NCI-H1105 treated with DMSO at 0.1 percent for 48 hours (cell line): ENCODE measurements at places on chromosomes 12 and 14.

DNA sequence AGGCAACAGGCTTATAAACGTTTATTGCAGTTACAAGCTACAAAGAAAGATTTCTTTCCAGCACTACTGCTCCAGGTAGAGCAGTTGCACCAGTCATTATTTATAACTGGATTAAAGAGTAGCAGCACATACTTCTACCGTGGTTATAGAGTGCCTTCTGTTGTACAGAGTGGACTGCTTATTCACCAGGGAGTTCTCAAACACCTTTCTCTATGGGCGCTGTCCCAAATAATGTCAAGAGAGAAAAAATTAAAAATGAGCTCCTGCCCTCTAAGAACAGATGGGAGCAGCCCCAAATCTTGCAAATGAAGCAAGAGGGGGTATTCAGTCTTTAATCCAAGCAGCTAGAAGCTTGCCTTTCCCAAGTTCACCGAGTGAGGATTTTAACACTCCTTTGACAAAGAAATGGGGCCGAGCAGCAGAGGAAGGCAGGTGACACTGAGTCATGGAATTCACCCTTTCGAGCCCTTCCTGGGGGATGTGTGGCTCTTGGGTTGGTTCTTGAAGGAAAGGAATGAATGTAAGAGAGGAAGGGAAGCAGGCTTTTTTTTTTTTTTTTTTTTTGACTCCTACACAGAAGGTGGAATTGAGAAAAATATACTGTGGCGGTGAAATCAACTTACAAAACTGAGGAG is 181.2 kb downstream of the PRKCH start:
- no peak for DNase-seq

GRCh38 chr14:32719601-32720000 is 219.1 kb upstream of the NPAS3 start:
- DNase-seq, result no peak

- no peak for DNase-seq
Observed at GRCh38 chr14:35353409-35354172, 51.0 kb downstream of the NFKBIA start.

DNA sequence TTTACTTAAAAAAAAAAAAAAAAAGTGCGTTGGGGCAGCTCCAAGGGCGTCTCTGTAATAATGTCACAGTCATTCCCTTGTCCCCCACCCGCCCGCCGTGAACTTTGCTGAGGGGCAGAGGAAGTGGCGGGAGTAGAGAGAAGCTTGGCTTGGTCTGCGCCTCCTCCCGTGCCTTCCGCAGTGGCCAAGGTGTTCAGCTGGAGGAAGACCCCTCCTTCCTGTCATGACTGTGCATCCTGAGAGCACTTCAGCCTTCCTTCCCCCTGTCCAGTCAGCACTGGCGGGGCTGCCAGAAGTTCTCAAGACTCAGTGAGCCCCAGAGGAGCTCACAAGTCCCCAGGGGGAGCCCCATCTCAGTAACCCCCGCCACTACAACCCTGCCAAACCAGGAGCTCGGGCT is 32.2 kb downstream of the AACS start:
- no peak for DNase-seq

DNA sequence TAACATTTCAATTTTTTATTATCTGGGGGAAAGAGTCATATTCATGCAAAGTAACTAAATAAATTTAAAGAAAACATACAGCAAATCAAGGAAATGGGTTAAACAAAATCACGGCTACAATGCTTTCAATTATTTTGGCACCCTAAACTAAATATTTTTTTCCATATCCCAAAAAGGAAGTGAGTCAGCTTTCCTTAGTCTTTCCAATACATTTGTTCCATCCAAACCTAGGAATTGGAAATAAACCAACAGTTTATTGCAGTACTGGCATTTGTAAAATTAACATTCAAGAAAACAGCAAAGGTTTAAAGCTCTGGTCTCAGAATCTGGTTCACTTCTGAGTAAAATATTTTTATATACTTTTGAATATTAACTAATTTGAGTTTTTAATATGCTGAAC is 89.2 kb downstream of the BCL2L14 start:
- DNase-seq, result no peak

DNA sequence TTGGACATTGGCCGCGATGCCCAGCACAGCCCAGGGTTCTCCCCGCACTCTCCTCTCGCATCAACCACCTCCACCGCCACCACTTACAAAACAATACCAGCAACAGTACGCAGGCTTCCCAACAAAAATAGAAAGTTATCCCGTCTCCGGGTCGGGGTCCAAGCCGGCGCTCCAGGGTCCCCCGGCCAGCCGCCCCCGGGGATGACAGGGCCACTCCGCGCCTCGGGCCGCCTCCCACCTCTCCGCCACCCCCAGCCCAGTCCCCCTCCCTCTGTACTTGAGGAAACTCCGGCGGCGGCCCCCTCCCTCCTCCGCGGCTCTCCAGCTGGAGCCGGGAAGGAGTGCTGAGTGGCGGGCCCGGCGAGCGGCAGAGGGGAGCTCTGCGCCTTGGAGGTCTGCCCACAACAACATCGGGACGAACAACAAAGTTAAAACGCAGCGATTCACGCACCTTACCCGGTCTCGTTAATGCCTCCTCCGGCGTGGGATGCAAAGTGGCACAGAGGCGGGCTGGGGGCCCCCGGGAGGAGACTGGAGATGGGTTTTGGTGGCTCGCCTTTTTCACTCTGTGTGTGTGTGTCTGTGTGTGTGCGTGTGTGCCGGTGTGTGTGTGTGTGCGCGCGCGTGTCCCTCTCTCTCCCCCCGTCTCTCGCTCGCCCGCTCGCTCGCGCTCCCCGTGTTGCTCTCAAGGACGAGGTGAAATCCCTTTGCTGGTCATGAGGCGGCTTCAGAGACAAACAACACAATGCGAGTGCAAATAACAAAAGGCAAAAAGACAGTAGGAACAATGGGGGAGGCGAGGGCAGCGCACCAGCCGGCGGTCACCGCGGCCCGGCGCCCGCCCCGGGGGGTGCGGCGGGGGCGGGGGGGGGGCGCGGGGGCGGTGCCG is 386.8 kb downstream of the BCAT1 start:
- peak; percentile 74 for DNase-seq

DNA sequence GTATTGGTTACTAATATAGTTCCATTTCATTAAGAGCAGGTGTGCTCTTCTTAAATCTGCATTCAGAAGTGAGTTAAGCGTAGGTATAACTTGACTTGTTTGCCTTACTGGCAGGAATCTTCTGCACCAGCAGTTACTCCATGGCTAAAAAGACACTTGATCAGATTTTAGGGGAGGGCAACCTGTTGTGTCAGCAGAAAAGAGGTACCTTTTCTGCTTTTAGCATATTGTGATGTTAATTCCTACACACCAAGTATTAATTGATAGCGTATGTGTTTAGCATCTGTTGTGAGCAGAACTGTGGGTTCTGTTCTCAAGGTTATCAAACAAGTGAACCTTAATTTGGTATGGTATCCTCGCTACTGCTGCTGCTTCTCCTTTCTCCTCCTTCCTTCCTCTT is 38.3 kb downstream of the TTLL5 start:
- no peak for DNase-seq

GRCh38 chr14:30748343-30748742 is 126.0 kb upstream of the COCH start:
- no peak for DNase-seq

GRCh38 chr12:20822415-20822814 is 11.9 kb downstream of the SLCO1B3 start:
- DNase-seq, result no peak

- no peak for DNase-seq
Observed at GRCh38 chr12:27355486-27355885, 22.9 kb downstream of the BMAL2 start.

DNA sequence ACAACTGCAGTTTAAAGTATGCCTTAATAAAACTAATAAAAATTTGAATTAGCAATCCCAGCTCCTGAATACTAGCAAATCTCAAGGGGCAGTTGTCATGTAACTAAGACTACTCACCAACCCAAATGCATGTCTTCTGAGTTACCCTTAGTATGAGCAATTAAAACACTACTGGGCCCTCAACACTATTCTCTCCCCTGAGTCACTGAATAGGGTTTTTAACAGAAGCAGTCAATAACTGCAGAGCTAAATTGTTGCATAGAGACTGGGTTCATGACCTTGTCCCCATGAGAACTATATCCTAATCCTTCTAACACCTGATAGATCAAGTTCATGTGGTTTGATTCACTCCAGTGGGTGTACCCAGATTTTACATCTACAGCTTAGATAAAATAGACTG is 38.8 kb downstream of the MDM1 start:
- DNase-seq, result no peak

DNA sequence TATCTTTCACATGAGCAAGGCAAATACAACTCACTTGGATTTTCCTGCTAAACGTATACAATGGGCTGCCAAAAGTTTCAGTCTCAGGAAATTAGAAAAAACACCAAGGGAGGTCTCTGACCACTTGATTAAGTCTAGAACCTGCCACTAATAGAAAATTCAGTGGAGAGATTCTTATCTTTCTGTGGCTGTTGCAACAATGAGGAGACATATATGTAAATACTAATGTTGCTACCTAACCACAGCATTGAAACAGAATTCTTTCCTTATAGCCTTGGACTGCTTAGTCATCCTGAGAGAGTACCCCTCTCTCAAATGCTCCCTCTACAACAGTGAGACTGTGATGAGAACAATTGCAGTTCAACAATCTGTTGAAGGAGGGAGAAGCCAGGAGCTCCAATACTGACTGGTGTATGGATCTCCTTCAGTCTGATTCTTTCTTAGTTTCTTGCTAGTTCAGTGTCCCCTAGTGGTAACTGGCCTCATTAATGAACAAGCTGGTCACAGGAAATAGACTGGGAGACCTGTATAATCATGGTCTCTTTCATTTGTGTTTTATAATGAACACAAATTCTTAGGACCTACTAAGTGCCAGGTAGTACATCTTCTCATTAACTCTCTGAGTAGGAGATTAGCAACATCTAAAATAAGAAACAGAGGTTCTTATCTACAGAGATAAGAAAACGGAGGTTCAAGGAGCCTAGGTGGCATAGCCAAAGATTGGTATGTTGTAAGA is 164.5 kb downstream of the SLC38A4 start:
- DNase-seq, result peak; percentile 74

- DNase-seq, result no peak
Observed at GRCh38 chr12:16763901-16764300, 157.9 kb upstream of the LMO3 start.

DNA sequence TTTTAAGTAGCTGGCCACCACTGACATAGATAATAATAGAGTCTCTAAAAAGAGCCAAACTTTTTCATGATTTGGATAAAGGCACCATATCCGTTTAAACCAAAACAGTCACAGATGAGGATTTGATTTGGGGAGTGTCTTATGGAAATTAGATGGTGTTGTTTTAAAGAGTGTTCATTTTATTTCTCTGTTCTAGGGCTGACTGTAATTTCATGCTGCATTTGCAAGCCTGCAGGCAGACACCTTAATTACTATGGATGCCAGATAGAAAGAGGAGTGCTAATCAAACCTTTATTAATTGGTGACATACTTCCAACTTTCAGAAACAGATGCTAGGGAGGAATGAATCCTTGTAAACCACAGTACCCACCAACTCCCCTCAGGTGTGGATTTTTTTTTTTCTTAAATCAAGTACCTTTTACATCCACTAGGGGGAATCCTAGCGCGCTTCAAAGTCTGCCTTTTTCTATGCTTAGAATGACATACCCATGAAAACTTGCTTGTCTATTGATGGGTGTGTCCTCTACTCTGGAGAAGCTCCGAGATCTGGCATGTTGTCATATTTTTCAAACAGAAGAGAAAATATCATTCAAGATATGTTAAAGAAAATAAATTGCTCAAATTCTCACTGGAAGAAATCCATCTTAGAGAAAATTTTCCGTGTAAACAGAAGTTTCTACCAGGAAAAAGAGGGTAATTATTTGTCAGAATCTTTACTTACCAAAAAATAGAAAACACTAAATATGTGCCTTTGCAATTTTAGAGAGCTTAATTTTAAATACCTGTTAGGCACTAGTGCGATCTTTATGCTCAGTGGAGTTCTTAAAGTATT is 14.2 kb upstream of the PLXNC1 start:
- DNase-seq, result peak; percentile 67

DNA sequence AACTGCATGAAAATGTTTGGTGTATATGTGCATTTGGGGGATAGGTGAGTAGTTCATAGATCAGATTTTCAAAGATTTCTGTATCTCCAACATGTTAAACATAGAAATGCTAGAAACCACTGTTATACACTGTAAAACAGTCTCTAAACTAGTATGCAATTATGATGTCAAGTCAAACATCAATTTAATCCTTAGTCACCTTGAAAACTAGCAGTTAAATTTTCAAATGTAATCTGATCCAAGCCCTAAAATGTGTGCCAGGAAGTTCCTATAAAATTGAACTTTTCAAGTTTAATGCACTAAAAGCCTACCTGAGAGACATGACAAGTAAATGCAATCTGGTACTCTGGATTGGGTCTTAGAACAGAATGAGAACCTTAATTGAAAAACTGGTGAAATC is 14.5 kb downstream of the SLC35F4 start:
- peak; percentile 19 for DNase-seq

DNA sequence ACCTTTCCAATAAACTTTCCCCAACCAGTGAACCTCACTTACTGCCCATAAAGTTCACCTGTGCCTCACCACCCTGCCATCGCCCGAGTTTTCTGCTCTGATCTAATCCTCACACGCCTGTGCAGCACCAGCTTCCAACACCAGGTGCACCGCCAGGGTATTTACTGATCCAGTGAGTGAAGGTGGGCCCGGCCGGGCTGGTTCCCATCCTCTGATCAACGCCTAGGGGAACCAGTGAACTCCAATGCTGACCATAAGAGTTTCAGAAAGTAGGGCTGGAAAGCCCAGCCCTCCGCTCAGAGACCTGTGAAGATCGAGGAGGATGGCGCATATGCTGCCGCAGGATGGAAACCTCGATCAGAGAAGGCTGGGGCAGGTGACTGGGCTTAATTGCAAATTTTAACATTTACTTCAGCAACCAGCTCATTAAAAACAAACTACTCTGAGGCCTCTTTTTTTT is 685 bp upstream of the MYL6B start:
- peak; percentile 42 for DNase-seq

GRCh38 chr14:69404883-69405282 is 6.4 kb downstream of the SLC39A9 start:
- no peak for DNase-seq

DNA sequence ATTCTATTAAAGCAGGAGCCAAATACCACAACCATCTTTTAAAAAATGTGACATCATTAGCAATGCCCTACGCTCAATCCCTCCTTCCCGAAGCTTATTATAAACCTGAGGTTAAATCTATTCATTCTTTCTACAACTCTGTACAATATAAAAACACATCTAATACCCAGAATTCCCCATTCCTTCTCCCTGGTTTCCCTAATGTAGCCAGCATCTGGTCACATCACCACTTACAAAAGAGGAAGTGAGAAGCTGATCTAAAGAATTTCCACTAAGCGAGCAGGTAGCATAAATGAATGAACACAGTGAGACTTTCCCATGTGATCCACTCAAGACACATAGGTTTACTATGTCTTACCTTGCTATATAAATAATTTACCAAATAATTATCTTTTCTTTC is 90.4 kb downstream of the LRP6 start:
- DNase-seq, result no peak

DNA sequence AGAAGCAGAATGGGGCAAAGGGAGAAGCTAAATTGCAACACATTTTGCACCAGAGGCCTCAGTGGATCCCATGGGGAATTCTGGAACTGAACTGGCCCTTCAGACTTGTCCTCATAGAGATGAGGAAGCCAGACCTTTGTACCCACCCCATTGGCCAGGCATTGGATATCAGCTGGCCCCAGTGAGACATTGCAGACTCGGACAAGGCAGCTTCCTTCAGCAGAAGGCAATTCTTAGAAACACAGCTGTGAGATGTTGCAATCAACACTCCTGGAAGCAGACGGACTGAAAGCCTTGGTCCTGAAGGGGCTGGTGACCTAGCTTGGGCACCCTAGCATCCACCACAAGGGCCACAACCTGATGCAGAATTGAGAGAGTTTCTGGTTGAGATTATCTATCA is 218.1 kb downstream of the MSRB3 start:
- no peak for DNase-seq
